ENCODE measurements at places on chromosomes 6 and 20.

DNA sequence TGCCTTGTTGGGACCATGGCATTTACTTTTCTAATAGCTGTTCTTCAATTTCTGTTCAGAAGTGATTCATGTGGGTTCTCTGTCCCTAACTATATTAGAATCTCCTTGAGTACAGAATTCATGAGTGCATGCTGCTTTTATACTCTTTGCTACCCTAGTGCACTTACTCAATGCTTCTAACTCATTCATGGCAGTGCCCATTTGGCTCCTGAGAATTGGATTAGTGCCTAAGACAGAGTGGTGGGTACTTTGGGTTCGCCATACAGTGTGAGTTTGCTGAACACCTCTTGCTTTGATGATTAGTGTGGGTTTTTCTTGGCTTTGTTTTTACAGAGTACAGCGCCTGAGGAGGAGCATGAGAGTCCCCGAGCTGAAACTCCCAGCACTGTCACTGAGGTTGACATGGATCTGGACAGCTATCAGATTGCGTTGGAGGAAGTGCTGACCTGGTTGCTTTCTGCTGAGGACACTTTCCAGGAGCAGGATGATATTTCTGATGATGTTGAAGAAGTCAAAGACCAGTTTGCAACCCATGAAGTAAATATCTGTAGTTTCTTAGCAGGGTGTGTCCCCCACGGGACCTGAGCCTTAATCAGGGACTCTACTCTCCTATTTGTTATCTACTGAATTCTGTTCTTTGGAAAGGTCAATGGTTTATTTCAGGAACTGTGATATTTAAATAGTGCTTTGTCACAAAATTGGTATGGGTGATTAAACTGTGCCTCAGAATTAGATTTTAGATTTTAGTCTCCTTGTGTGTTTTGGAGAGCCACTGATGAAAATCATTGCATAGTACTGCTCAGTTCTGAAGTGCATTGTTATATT is 150.7 kb downstream of the UTRN start:
- DNase-seq = no peak

DNA sequence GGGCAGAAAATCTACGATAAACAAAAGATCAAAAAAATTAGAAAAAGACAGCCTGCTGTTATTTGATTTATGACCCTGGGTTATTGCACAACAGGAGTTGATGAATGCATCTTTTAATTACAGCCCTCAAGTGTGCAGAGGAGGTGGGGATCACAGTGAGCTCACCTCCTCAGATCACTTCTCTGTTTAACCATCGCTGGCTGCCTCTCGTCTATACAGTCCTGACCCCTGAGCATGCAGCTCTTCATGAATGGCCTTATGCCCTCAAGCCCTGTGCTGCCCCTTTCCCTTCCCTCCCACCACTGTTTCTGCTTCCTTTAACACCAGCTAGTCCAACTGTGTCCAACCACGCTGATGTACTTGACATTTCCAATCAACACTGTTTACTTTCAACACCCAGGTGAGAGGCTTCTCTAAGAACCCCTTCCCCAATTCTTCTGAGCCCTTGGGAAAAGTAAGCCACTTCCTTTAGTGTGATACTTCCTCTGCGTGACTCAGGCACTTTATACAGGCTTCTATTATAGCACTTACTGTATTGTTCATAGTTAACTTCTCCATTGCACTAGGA is 60.6 kb upstream of the RIPOR2 start:
- DNase-seq = no peak

DNA sequence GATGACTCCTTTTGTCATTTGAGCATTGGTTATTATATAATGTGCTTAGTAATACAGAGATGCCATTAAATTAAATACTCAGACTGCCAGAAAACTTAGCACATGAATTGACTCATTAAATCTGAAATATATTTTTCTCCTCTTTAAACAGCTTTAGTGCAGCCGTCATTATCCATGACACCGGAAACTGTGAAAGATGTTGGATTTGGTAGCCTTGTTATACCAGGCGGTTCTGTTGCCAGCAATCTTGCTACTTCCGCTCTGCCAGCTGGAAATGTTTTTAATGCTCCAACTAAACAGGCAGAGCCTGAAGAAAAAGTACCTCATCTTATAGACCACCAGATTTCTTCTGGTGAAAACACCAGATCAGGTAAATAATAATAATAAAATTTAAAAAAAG is 97.6 kb downstream of the SCAF8 start:
- no peak for DNase-seq

DNA sequence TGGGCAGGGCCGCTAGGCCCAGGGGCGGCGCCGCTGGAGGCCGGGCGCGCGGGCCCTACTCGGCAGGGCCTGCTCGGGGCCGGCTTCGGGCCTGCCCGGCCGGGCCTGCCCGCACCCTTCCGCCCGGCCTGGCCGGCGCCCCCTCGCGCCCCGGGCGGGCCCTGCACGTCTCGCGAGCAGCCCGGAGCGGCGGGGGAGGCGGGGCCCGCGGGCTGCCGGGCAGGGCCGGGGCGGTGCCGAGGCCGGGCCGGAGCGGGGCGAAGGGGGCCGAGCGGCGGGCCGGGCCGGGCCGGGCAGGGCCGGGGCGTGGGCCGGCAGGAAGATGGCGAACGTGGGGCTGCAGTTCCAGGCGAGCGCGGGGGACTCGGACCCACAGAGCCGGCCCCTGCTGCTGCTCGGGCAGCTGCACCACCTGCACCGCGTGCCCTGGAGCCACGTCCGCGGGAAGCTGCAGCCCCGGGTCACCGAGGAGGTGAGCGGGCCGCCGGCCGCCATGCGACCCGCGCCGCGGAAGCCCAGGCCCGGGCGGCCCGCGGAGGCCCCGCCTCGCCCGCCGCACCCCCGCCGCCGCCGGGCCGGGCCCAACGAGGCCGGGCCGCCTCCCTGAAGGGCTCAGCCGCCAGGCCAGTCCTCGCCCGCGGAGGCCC is at the start of gene NPEPL1:
Gene NPEPL1 (plus strand): TSS at position 222 of the 647 bp plus-strand sequence. CDS start 101 bp downstream, at position 323.
- DNase-seq = peak; percentile 32

DNA sequence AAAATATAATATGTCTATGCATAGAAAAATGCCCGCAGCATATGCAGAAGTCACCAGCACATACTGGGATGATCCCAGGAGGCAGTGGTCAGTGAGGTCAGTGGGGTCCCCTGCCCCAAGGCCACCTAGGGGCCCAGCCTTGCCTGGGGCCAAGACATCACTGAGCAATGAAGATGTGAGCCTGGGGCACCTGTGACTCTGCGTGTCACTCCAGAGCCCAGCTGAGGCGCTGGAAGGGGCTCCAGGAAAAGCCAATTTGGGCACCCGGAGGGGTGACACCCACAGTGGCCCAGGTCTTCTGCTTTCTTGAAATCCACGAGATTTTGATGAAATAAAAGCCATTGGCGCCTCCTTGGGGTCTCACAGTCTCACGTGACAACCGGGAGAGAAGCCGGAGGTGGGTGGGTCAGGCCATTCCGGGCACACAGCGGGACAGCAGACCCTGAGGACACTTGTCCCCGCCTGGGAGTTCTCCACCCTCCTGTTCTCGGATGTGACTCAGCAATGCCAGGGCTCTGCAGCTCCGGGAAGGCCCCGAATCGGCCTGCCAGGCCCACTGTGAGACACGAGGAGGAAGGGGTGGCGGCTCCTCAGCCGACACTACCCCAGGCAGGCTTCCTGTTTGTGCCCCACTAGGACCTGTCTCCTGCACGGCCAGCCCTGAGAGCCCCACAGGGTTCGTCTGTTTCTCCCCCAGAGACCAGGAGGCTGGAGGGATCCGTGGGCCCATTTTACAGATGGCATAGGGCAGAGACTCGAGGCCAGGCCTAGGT is 24.4 kb upstream of the SLCO4A1 start:
- DNase-seq = no peak

DNA sequence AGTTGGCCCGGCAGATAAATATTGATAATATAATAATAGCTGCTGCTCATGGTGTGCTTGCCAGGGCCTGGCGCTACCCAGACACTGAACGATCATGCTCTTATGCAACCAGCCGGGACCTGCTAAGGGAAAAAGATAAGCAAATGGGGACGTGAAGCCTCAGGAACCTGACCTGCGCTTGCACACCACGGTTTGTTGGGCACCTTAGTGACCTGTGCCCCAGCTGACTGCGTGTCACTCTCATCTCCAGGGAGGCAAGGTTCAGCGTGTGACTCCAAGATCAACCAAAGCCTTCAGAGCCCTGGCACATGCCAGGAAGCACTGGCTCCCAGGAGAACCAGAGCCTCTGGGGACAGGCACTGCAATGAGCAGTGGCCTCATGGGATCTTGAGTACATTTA is 111.1 kb downstream of the AGPAT4 start:
- DNase-seq = no peak

DNA sequence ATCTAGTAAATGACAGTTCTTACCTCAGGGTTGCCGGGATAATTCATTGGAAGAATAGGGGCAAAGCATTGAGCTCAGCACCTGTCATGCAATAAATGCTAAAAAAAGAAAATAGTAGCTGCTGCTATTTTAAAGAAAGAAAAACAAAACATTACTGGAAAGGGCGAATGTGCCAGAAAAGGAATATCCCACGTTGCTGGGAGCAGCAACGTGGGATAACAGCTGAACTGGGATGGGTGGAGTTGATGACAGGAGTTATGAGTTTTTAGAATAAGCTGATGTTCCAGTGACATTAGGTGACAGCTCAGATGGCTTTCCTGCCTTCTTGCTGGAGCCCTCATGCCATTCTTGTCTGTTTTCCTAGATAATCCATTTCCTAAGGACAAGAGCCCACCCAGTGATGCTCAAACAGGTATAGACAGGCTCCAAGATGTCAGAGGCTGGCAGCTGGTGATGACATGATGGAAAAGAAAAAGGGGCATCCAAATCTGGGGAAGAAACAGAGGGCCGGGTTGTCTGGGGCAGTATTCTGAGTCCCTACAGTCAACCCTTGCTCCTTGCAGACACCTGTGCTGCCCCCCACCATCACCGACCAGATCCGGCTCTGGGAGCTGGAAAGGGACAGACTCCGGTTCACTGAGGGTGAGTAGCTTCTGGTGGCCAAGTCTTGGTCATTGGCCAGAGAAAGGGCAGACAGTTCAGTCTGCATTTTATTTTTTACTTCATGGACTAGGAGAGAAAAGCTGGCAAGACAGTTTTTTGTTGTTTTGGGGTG is 1.1 kb upstream of the VARS2 start:
- no peak for DNase-seq
